Activated CD4-positive, CD25-positive, alpha-beta regulatory T cell treated with anti-CD3 and anti-CD28 coated beads, Interleukin-2, amount 50 U/mL, for 16 hours (primary cell): ENCODE measurements at places on chromosomes 7 and 10.

DNA sequence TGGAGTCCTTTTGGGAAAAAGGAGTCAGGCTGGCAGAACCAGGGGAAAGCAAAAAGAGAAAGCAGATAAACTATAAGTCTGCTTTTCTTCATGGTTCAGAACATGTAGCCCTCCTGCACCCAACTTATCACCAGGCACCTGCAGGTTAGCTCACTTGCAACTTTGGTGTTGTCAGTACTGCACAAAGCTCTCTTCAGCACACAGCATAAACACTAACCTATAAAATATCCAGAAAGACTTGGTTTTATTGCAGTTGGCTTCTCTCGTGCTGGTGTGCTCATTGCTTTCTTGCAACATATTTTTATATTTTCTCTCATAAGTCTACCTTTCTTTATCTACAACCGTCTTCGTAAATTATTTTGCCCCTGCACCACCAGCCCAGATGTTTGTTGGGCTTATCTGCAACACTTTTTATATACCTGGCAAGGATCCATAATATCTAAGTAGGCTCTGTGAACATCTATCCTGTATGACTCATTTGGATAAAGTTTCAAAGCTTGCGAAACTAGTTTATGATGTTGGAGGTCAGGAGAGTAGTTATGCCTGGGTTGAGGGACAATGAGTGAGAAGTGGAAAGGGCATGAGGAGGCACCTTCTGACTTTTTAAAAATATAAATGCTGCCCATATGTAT is 164.6 kb downstream of the ANKRD30A start:
- no peak for DNase-seq

GRCh38 chr10:112558476-112559142 is 111.6 kb downstream of the VTI1A start:
- DNase-seq: no peak

GRCh38 chr7:56079450-56080185 is 13.1 kb downstream of the PHKG1 start:
- no peak for DNase-seq

GRCh38 chr7:107977048-107977447 is 25.9 kb downstream of the LAMB1 start:
- DNase-seq: no peak

DNA sequence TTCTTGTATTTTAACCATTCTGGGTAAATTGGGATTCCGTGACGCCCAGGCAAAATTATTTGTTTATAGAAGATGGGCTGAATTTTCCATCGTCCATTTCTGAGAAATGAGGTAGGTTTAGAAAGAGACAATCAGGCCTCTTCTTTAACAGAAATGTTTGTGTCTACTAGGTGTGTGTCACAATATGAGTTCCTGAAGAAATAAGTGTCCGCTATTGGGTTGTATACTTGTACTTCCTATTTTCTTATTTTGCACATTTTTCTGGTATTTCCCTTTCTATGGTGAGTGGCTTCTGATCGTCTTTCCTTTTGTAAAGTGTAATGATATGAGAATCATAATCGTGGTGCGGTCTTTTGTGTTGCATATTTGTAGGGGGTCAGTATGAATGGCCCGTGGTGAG is 83.9 kb downstream of the TCF7L2 start:
- no peak for DNase-seq

DNA sequence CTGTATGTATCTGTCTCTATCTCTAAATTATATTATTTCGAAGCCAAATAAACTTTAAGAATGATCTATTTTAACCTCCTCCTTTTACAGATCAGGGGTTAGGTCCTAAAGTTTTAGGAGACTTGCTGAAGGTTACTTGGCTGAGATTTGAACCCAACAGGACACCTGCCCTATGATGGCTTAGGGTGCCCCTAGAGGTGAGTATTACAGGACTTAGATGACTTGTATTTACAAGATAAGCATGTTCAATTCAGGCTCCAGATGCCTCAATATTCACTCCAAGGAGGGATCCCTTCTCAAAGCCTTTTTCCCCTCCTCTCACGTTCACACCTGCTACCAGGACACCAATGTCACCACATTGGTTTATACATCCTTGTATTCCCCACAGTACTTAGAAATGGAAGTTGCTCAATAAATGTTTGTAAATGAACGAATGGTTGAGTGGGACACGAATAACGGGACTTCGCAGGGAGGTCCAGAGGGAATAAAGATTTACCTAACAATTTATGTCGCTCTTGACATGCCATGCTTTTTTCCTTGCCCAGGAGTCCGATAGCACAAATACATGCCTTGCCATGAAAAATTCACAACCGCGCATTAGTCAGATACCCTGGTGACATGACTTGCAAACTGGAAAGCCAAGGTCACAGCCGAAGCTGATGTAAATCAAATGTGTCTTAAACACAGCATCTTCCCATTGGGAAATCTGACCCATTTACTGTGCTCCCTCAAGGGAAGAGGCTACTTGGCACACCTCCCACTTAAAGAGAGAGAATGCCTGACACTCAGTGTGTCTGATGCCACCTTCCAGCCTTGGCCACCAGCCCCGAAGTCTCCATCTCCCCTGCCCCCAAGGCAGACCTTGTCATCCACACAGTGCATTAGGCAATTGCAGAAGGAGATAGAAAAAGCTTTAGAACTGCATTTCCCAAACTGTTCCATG is 872.2 kb upstream of the AUTS2 start:
- no peak for DNase-seq

DNA sequence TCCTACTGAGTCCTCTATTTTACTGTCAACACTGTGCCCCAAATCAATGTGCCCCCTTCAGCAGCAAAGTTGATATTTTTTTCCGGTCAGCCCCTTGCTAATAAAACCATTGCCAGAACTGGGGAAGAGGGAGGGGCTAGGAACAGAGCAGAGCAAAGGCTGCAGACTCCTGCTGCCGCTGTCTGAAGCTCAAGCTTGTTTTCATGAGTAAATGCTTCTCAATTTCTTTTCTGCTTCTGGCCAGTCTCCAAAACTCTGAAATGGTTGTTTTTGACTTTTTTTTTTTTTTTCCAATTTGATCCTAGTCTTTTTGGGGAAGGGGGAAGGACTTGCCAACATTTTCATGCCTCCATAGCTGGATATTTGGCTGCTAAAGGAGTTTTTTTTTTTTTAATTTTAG is 26.7 kb upstream of the PROSER2 start:
- DNase-seq: no peak

DNA sequence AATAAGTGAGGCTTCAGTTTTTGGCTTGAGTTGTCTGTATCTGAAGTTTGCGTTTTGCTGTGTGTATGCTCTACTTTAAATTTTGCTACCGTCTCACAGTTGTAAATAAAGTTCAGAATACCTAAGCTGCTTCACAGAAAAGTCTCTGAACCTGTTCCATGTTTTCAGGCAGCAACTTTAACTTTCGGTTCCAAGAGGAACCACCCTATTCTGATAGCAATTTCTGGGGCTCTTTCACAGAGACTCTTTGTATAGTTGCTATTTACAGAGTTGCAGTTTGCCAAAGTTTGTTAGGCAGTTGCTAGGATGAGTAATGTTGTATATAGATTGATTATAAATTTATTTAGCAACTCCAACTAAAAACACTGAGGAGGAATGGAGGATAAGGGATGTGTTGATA is 5.7 kb downstream of the FAM221A start:
- DNase-seq: no peak

DNA sequence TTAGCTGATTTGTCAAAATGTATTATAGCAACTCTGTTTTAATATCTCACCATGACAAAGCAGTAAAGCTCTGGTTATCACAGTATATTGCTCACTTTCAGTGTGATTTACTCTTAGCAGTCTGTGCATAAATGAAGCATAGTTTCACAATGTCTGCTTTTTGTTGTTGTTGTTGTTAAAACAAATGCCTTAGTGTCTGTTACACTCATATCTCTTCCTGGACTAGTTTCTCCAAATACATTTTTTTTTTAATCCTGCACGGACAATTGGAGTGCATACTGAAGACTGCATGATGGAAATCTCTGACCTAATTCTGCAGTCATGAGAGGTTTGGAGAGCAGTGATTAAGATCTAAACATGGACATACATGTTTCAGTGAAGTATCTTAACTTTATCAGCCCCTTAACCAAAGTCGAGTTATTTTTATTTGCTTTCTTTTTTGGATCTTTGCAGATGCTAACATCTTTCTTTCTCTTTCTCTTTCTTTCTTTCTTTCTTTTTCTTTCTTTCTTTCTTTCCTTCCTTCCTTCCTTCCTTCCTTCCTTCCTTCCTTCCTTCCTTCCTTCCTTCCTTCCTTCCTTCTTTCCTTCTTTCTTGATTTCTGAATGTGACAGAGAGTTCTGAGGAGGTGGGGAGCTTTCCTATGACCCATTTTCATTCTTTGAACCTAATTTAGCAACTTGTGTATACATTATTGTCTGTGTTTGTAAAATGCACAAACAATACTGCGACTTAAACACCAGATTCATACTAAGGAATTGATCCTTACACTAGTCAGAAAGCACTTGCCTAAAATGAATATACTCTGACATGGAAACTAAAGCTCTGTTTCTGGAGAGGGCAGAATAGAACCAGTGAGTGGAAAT is 161.5 kb upstream of the AGR3 start:
- no peak for DNase-seq

DNA sequence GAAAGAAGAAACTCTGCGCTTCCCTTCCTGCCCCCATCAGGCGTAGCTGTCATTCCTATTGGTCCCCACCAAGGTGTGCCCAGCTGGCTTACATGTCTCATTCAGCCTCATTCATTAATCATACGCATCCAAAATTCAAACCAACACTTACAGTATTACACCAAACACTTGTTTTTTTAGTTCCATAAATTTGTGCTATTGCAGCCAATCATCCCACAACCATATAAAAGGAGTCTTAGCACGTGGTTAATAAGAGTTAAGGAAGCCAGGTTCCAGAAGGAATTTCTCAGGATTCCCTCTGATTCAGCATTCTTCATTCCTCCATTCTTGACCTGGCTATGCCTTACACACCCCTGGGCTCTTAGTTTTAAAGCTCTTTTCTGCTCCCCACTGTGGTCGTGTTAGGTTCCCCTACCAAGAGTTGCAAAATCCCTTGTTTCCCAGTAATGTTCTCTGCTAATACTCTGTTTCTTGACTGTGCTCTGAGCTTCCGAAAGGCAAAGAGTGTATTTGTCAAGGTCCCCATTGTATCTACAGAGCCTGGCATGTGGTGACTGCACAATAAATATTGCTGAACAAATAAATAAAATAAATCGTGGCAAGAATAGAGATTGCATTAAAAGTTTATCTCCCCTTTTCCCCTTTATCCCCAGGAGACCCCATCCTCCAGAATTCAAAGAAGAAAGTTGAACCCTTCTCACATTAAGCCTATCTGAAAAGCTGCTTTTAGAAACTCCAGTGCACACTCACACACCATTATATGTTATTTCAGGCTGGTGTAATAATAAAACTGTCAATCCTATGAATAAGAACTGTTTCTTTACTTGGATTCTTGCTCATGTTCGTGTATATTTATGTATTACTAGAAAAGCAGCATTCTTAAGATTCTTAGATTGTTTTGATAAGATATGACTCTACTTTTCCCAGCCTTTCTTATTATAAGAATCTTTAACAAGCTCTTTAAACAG is 514.4 kb downstream of the INHBA start:
- DNase-seq: no peak

GRCh38 chr10:31000867-31001266 is 30.8 kb downstream of the ZNF438 start:
- no peak for DNase-seq

DNA sequence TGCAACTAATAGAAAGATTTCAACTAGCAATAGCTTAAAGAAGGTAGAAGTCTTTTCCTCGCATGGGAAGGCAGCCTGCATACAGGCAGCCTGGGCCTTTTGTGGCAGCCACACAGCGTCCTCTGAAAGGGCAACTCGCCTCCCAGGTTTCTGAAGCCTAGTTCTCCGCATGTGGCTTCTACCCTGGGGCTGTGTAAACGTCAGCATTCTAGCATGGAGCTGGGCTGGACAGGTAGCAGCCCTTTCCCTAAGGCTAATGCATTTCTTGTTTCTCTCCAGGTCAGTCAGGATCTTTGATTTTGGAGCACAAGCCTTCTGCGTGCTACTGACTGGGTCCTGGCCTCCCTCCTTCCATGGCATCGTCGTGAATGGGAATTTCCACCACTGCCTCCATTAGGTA is 23.8 kb upstream of the SEC61G start:
- no peak for DNase-seq

- DNase-seq: no peak
These were observed 20.6 kb downstream of the TMEM178B start for GRCh38 chr7:141094336-141095070.

- no peak for DNase-seq
These were observed 50.2 kb downstream of the LMBR1 start for GRCh38 chr7:156842740-156843140.

DNA sequence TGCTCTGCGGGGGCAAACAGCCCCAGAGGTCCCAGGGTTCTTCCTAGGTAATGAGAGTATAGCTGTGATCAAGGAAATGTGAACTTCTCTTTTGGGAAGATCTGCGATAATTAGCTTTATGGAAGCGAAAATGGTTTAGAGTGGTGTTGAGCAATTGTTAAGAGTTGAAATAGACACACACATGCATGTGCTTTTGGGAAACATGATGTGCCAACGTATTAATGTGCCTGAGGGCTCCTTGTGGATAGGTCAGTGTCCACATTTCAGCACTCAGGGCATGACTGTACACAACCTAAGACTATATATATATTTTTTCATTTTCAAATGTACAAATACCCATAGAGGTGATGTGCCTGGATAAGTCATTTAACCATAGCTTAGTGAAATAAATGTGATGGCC is 67.0 kb downstream of the GSDME start:
- DNase-seq: no peak

GRCh38 chr7:92747041-92747835 is 89.1 kb downstream of the CDK6 start:
- no peak for DNase-seq

GRCh38 chr7:146090023-146090645 is 26.5 kb upstream of the CNTNAP2 start:
- no peak for DNase-seq

- no peak for DNase-seq
These were observed 54.1 kb upstream of the CYP26C1 start for GRCh38 chr10:93006435-93007039.

GRCh38 chr7:116249969-116250553 is 39.7 kb downstream of the TES start:
- no peak for DNase-seq

- DNase-seq: no peak
These were observed 234.6 kb upstream of the PITRM1 start for GRCh38 chr10:3407208-3407607.

DNA sequence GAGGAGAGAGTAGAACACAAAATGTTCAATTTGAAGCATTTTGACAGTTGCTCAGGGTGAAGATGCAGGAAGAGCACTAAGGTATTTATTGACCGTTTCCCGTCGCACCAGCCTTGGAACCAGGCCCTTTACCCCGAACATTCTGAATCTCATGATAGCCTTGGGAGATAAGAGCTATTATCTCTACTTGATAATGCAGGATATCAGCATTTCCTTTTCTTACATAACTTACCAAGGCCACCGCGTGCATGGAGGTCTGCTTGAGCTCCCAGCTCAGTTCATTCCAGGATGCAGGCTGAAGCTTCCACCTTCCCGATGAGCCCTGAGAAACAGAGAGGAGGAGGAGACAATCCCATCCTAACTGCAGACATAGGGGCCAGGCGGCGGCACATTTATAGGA is 324.2 kb upstream of the COBL start:
- DNase-seq: no peak
